ENCODE measurements at places on chromosomes 2 and 18.

DNA sequence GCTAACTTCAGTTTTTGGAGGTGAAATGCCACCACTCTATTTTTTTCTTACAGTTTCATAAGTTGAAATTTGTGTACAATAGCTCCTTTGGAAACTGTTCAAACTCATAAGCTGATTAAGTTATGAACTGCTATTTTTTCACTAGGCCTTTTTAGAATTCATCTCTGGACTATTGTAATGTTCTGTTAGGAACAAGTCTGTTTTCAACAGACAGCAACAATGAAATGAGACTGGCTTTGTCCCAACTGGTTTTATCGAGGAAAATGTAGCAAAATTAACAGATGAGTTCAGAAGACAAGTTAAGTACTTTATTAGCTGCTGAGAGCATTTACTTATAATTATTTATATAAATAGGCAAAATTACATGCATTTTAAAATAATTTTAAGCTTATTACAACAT, 310.6 kb downstream of the ZNF804A start:
- DNase-seq = no peak

- no peak for DNase-seq
These were observed 76.5 kb downstream of the NOL10 start for GRCh38 chr2:10613263-10613662.

DNA sequence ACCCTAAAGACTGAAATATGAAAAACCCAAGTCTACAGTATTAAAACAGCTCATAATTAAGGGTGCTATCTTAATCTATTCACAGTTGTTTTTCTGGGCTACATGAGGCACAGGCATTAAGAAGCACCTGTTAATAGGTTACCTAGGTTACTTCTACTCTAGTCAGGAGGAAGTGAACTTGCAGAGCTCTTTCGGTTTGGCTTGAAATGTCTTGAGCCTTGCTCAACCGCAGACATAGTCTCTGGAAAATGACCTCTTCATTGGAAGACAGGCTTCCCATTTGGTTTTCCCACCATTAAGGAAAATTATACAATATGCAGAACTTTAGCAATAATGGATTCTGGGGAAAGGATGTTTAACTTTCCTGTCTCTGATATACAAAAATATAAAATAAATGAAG, 142.3 kb upstream of the KCNJ3 start:
- no peak for DNase-seq

GRCh38 chr2:217413193-217413592, 553.3 kb upstream of the TNP1 start:
- DNase-seq = no peak

GRCh38 chr2:128319631-128320191, 1.0 kb upstream of the HS6ST1 start:
- DNase-seq = no peak

GRCh38 chr2:45007961-45008295, 1.3 kb downstream of the SIX2 start:
- no peak for DNase-seq

GRCh38 chr2:20576598-20577115, 74.2 kb downstream of the HS1BP3 start:
- peak; percentile 76 for DNase-seq

DNA sequence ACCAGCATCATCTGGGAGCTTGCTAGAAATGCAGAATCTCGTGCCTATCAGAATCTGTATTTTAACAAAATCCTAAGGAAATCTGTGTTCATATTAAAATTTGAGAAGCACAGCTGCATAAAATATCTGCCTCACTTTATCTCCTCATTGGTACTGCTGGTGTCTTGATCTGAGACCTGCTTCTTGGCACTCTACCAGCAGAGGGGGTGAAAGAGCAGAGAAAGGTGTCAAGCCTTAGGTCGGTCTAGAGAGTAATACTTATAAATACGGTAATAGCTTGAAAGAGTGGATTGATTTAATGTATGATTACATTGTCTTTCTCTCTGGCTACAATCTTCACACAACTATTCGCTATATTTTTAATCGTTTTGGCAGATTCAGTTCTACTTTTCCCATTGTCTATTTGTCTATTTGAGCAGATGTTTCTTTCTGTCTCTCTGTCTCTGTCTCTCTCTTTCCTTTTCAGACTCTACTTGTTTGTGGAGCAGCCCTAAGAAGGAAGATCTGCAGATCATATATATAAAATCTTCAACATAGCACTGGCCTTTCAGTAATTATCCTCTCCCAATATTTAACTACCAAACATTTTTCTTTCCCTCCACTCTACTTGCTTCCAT, 1.7 kb upstream of the GCG start:
- peak; percentile 78 for DNase-seq

- no peak for DNase-seq
These were observed 220.2 kb upstream of the SMAD7 start for GRCh38 chr18:49170925-49171505.

- no peak for DNase-seq
These were observed 9.9 kb downstream of the NDUFS1 start for GRCh38 chr2:206149330-206149729.

DNA sequence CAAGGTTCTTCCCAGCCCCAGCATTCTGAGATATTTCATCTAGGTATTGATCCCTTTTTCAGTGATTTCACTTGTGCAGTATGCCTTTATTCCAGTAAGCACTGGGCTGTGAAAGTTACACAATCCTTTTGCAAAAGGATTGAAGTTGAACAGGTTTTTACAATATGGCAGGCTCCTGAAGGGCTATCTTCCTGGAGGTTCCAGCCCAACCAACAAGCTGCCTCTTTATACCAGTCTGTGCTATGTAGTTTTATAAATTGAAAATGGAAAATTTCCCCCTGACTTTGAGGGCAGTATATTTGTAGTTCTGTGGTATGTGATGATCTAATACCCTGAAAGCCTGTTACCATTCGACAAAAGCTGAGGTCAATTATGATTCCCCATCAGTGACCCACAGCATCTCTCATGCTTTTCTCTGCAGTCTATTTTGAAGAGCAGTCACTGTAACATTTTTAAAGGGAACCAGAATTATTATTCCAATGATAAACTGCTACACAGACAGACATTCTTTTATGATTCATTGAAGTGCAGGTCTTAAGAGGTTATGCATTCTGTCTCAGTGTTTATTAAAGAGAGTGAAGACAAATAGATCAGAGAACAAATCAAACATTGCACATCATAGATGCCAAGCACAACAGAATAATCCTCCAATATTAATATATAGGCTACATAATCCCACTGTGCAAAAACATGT, 35.2 kb upstream of the STPG4 start:
- DNase-seq = no peak

DNA sequence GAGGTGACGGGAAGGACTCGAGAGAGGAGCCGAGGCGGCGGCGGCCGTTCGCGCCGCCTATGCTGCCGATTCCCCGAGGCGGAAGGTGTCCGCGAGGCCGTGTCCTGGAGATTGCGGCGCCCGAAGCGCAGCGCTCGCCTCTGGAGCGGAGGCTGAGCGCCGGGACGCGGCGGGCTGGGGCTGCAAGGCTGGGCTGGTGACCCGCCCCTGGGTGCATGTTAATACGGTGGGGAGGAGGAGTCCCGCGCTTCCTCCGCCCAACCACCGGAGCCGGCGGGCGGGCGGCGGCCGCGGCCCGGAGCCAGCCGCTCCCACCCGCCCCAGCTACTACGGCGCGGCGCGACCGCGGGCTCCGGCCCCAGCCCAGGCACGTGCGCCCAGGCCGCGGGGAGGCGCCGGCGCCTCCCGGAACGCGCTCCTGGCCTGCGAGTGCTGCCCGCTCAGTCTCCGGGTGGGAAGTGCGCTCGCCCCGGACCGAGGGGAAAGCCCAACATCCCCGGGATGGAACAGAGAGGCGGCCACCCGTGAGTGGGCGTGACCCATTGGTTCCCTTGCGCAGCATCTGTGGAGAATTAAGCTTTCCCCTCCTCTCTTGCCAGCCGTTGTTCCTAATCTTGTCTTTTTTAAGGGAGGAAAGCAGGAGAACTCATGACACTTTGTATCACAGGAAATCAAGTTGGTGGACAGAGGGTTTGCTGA, at the start of gene DLGAP1:
Gene DLGAP1 (minus strand): TSS at position 195 of the 699 bp plus-strand sequence.
- no peak for DNase-seq

GRCh38 chr2:177402096-177402495, 9.5 kb downstream of the AGPS start:
- DNase-seq = no peak

DNA sequence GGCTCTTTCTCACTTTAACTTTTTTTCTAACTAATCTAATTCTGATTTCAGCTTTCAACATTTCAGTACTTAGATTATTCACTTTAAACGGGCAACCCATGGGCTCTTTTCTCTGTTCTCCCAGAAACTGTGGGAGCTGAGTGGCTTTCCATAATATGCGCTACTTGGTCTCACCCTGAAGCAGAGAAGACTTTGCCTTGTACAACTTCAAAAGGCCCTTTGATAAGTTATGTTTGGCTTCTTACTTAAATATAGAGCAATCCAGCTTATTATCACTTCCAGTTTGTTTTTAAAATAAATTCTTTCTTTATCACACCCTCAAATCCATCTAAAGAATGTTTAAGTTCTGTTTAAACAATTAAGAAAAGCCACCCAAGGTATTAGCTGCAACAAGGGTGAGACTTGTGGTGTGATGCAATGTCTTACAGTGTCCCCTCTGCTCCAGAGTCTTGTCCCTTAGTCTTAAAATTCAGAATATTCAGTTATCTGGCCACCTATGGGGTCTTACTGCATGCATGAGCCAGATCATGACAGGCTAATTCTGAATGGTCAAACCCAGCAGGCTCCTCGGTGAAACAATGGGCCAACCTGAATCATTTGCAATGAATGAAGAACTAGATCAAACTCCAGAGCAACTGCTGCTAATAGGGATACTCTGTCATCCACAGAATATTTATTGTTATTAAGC, 38.8 kb downstream of the GCG start:
- DNase-seq = no peak

- no peak for DNase-seq
These were observed 8.8 kb downstream of the EVX2 start for GRCh38 chr2:176074919-176075425.

DNA sequence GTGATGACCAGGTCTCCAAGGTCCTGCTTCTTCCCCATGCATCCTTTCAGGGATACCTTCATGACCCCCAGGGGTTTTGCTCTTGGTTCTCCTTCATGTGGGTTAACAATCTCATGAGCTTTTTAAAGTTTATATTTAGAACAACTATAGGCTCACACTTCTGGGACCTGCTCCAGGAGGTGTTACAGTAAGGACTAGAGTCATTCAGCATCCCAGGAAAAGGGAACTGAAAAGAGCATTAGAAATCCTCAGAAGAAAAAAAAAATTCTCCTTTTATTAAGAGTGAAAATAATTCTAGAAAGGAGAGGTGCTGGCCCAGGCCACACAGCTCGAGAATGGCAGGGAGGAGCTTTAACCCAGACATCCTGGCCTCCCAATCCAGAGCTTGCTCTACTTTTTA, 66.5 kb downstream of the SETBP1 start:
- no peak for DNase-seq

DNA sequence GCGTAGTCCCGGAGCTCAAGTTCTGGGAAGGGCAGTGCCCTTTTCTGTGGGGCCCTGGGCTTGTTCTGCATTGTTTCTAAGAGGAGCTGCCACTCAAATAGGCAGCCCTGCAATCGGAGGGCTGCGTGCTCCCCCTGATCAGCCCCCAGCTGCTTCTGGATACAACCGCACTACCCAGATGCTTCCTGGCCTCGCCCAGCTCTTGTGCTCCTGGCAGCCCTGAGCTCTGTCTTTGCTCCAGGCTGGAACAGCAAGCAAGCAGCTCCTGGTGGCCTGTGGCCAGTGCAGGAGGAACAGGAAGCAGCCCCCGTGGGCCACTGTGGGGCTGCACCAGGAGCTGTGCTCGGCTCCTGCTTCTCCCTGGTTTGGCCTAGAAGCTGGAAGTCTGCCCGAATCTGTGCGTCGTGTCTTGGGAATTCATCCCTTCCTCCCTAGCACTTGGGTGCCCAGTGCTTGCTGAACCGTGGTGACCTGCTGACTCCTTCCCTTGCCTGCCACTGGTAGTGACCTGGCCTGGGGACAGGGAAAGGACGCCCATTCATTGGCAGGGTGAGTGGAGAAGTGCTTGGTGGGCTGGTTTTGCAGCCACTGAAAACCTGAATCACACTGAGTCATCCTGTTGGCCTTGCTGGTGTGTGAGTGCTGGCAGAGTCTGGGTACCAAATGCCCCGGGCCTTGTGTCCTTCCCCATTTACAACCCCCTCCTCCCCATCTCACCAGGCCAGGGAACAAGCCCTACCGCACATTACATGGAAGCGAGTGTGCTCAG, 27.3 kb upstream of the NTSR2 start:
- no peak for DNase-seq

- no peak for DNase-seq
These were observed 76.0 kb downstream of the RFTN2 start for GRCh38 chr2:197599285-197599965.

DNA sequence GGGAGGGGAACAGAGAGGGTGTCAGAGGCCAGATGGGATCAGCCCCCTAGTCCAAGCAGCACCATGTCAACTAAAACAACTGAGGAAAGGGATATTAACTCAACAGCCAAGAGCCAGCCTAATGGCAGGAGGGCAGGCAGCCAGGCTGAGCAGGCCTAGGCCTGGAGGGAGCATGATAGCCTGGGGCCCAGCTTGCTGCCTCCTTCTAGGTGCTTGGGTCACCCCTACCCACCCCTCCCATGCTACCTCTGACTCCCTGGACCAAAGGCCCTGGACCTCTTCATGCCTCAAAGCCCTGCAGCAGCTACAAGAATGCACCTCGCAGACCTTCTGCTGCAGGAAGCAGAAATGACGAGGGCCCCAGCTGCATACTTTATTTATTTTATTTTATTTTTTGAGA, 22.1 kb upstream of the TNS1 start:
- no peak for DNase-seq

- no peak for DNase-seq
These were observed 380.7 kb downstream of the BCL11A start for GRCh38 chr2:60172801-60173200.

DNA sequence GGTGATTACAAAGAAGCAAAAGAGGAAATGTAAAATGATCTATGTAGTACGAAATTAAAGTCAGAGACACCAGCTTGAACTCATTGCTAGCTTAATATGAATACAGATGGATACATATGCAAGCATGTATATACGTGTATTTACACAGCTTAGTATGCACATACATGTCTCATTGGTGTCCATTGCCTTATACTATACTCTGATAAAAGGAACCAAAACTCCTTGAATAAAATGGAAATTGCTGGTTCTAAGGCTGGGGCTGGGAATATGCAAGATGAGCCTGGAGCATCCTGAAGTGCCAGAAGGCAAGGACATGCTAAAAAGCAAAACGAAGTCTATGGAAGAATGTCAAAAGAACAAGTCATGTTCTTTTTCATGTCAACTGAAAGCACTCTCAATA, 1424.4 kb upstream of the SLC39A10 start:
- no peak for DNase-seq

- DNase-seq = no peak
These were observed 53.4 kb downstream of the THADA start for GRCh38 chr2:43542285-43542933.

GRCh38 chr18:44054514-44054913, 626.2 kb upstream of the SETBP1 start:
- DNase-seq = no peak

Data from stimulated activated effector memory CD8-positive, alpha-beta T cell treated with anti-CD3 and anti-CD28 coated beads, Interleukin-12 subunit alpha, Interleukin-12 subunit beta, amount 100 ng/mL, for 72 hours (primary cell).